ENCODE measurements at places on chromosomes 5 and 9. TPM values are rescaled to one million over a fixed set of nuclear protein-coding genes. Genes with fewer than 3 reads are reported as not detected.

The SOHLH1 gene
- total RNA-seq: not detected

- DNase-seq: no peak
- H3K36me3 ChIP-seq: no peaks in the 10 kb centered on the region
- H3K27me3 ChIP-seq: no peaks in the 10 kb centered on the region
- no peak overlapping the region for H3K27ac ChIP-seq
- H3K4me3 ChIP-seq: no peak overlapping the region
These were observed 30.9 kb upstream of the SLC46A2 start for GRCh38 chr9:112921549-112921948.

DNA sequence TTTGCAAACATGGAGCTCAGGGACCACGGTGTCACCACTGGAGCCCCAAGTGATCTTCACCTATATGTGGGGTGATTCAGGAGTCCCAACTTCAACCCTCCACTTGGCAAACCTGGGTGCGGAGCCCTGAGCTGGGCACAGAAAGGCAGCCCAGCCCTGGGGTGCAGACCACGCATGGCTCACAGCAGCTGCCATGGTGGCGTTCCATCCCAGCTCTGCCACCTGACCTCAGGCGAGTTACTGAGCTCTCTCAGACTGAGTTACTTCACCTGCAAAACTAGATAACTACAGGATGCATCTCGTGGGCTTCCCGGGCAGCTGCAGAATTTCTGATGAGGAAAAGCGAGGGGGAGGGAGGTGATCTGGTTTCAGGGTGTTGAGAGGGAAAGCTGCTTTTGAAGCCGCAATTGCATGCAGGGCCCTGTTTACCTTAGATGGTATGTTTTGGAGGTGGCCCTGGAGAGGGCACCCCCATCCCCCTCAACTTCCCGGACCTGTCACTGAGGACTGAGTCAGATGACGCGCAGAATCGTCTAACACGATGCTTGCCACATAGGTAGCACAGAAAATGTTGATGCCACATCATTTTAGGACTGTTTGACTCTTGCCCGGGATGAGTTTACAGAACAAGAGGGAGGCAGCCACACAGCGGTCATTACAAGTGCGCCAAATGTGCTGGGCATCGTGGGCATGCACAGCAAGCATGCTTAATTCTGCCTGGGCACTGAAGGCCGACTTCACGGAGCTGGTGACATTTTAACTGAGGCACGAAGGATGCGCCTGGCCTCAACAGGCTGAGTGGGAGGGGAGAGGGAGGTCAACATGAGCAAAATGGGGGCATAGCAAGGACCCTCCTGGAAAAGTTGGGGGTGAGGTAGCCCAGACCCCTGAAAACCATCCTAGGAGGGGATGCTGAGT is 154.6 kb downstream of the COL23A1 start:
- no peaks in the 10 kb centered on the region for H3K36me3 ChIP-seq
- H3K4me3 ChIP-seq: no peak overlapping the region
- no peak for DNase-seq

DNA sequence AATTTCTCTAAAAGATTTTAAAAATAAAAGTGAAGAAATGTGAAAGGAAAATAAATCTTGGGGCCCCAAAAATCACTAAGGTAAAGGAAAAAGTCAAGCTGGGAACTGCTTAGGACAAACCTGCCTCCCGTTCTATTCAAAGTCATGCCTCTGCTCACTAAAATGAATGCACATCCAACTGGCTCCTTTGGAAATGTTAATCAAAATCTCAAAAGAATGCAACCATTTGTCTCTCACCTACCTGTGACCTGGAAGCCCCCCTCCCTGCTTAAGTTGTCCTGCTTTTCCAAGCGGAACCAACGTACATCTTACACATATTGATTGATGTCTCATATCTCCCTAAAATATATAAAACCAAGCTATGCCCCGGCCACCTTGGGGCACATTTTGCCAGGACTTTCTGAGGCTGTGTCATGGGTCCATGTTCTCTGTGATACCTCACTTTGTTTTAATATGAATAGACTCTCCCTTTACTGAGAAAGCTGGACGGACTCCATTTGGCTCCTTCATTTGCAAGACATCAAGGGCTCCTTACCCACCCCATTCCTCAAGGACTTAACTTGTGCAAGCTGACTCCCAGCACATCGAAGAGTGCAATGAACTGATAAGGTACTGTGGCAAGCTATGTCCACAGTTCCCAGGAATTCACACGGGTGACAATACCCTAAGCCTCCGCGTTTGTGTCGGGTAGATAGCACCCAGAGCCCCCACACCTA is 164.3 kb downstream of the SMC2 start:
- H3K4me1 ChIP-seq: no peaks in the 10 kb centered on the region
- H3K4me3 ChIP-seq: no peak overlapping the region
- no peak for DNase-seq
- no peaks in the 10 kb centered on the region for H3K36me3 ChIP-seq
- H3K27ac ChIP-seq: no peak overlapping the region

All from gastrocnemius medialis (tissue), 4 donors.